ENCODE measurements at places on chromosomes 16 and 17. TPM values are rescaled to one million over a fixed set of nuclear protein-coding genes. Genes with fewer than 3 reads are reported as not detected.

EFNB3 gene
- 1.0 TPM for total RNA-seq

KRT14 gene
- 1.0 TPM for total RNA-seq

TEX14 gene
- total RNA-seq = under 0.01 TPM

NHLRC4 gene
- 1.6 TPM for total RNA-seq

WSCD1 gene
- 33.4 TPM for total RNA-seq

MFAP4 gene
- total RNA-seq = 29.2 TPM

PDILT gene
- total RNA-seq = not detected

RHBDL1 gene
- under 0.01 TPM for total RNA-seq

ARSG gene
- 1.6 TPM for total RNA-seq

BCAR1 gene
- 19.3 TPM for total RNA-seq

Measured in skeletal muscle tissue (tissue), 5 donors.